ENCODE measurements at places on chromosomes 5 and 9. TPM values are rescaled to one million over a fixed set of nuclear protein-coding genes. Genes with fewer than 3 reads are reported as not detected.
A peak's percentile ranks its signal among the peaks of the same experiment; 100 is the strongest.

DNA sequence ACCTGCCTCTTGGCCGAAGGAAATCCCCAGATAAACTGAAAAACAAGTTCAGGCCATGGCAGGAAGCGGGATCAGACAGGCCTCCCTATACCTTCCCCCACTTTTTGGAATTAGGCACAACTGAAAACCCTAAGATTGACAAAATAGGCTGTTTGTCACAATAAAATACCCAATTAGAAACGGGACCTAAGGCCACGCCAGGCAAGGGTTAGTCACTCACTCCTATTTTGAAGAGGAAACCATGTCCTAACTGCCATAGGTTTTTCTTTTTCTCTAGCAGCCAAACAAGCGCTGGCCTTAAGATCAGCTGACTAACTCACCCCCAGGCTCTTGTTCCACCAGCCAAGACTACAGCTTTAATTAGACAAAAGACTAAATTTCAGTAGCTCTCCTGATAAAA, 11.9 kb downstream of the FBP2 start:
- no peak for DNase-seq

DNA sequence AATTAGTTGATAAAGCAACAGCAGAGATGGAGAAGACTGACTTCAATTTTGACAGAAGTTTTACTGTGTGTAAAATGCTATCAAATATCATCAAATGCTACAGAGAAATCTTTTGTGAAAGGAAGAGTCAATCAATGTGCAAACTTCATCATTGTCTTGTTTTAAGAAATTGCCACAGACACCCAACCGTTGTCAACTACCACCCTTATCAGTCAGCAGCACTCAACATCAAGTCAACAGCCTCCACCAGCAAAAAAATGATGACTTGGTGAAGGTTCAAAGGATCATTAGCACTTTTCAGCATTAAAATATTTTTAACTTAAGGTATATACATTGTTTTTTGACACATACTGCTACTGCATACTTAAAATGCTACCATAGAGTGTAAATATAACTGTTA, 888.8 kb downstream of the CDH18 start:
- no peak for DNase-seq

DNA sequence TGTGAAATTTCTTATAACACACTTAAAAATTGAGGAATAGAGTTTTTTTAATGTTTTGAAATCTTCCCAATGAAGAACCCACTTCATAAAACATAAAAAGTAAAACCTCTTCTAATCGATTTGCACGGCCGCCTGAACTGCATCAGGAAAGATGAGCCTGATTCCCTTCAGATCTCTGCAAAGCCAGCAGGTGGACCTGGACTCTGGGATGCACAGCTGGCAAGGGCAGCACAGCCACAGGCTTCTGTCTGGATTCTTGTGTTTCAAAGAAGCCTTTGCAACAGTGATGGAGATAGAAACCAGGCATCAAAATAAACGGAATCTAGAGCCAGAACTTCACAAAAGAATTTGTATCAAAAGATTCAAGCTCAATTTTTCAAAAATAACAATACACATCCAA, 36.0 kb upstream of the SPATA31C2 start:
- DNase-seq, result no peak

DNA sequence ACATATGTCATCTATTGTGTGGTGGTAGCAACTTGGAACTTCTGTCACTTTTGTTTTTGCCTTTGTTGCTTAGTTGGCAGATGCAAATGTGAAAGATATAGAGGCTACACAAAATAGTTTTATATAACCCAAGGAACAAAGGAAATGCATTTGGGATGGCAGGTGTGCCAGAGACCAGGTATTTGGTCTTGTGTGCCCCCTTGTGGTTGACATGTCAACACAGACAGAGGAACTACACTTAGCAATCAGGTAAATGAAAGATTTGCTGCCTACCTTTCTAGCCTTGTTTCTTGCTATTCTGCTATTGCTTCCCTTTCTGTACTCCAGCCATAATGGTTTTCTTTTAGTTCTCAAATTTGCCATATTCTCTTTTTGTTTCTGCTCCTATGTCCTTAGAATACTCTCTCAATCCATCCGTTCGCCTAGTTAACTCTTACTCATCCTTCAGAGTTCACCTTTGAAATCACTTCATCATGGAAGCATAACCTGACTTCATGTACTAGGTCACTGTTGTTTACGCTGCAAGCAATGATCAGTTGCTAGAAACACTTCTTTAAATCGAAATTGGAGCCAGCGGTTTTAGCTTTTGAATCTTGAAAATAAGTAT, 119.5 kb downstream of the TRPM3 start:
- DNase-seq, result peak; percentile 9

GRCh38 chr5:168174376-168174775, 117.1 kb upstream of the WWC1 start:
- DNase-seq, result no peak

DNA sequence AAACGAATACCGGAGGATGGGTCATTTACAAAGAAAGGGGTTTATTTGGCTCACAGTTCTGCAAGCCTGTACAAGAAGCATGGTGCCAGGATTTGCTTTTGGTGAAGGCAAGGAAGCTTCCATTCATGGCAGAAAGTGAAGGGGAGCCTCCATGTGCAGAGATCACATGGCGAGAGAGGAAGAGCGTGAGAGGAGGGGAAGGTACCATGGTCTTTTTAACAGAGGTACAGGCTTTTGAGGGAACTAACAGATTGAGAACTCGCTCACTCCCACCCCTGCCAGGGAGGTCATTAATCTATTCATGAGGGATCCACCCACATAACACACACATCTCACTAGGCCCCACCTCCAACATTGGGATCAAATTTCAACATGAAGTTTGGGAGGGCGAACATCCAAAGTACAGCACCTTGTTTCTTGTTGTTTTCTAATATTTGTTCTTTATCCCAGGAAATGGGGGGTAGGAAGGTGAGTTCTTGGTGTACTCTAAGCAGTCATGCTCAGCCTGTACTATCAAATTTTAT, 18.5 kb downstream of the TMC1 start:
- DNase-seq, result no peak

DNA sequence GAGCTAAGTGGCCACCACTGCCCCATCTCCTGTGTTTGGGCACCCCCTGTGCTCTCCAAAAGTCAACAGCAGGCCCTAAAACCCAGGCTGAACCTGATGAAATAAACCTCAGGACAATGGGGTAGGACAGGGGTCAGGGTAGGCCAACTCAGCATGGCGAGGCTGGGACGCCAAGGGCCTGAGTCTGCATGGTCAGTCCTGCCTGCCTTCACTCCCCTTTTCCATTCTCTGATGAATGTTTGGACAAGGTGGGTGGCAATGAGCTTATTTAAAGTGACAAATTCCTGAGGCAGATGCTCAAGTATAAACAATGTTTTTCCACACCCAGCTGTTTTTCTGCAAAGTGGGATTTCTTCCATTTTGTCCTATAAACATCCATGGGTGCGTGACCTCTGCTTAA, 47.2 kb upstream of the CXCL14 start:
- peak; percentile 19 for DNase-seq

DNA sequence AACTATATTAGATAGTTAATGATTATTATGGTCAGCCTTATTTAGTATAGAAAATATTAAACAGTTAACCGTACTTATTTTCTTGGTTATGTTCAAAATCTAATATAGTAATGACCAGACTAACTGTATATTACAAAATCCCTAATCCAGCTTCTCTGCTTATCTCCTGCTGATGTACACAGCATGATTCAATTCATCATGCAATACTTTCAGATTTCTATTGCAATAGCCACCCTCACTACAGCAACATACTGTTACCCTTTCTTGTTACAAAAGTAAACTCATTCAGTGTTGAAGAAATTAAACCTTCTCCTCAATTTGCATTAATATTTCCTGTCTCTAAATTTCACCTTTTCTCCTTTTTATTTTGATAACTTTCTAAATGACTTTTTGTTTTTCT, 1375.0 kb upstream of the NUDT12 start:
- DNase-seq, result no peak

GRCh38 chr5:138632900-138633489, 57.8 kb upstream of the HSPA9 start:
- peak; percentile 75 for DNase-seq

- DNase-seq, result no peak
Measured at GRCh38 chr5:164302533-164303235, 797.3 kb downstream of the MAT2B start.

DNA sequence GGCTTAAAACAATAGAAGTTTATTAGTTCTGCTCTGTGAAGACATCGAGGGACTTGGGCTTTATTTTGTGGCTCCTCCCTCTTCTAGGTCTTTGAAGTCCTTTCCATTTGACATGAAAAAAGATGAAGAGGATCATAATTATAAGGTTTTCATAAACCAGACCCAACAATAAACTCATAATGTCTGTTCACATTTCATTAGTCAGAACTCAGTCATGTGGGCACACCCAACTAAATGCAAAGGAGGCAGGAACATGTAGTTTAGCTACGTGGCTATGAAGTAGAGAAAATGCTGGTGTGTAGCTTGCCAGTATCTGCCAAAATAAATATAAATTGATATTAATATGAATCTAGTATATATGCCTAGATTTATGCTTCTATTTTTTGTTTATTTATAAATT, 393.9 kb upstream of the C9orf72 start:
- DNase-seq, result no peak

- DNase-seq, result no peak
Measured at GRCh38 chr5:75736273-75736672, 19.0 kb upstream of the POC5 start.

The BOD1 gene
- total RNA-seq, result 149 TPM

The SCAMP1 gene
- 55.9 TPM for total RNA-seq

The ACOT12 gene
- 0.33 TPM for total RNA-seq

The SLC36A3 gene
- total RNA-seq, result not detected

The SDHA gene
- 86.1 TPM for total RNA-seq

The NUP155 gene
- 85.1 TPM for total RNA-seq

The ROPN1L gene
- 0.73 TPM for total RNA-seq

Measured in H1 (cell line).